ENCODE measurements at places on chromosomes 4 and X.

GRCh38 chr4:38693569-38693968 is 29.6 kb downstream of the KLF3 start:
- no peak for DNase-seq

DNA sequence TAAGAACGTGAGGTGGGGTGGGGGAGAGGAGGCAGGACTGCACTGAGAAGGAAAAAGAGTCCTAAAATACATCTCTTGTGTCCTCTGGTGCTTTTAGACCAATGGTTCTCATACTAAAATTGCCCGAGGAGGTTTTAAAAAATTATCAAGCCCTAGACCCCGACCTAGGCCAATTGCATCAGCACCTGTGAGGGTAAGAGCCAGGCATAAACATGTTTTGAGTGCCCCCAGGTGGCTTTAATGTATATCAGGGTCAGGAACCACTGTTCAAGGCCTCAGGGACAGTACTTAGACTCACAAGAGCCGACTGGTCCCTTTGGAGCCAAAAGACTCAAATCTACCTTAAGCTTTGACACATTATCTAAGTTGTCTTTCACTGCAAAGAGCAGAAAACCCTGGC is 37.5 kb upstream of the TMEM150C start:
- no peak for DNase-seq

- DNase-seq = no peak
Observed at GRCh38 chrX:9492901-9493300, 28.0 kb downstream of the TBL1X start.

DNA sequence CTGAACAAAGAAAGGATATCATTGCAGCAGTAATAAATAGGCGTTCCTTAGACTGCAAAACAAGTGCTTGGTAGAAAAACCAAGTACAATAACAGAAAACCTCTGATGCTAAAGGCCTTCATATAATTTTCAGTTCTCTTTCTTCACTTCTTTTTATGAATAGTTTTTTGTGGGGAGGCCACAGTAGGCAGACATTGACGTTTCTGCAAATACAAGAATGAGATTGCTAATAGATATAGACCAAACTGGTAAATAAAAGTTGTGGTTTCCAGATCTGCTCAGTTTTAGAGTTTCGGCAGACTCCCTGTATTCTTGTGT is 57.0 kb upstream of the RAP1GDS1 start:
- DNase-seq = no peak

DNA sequence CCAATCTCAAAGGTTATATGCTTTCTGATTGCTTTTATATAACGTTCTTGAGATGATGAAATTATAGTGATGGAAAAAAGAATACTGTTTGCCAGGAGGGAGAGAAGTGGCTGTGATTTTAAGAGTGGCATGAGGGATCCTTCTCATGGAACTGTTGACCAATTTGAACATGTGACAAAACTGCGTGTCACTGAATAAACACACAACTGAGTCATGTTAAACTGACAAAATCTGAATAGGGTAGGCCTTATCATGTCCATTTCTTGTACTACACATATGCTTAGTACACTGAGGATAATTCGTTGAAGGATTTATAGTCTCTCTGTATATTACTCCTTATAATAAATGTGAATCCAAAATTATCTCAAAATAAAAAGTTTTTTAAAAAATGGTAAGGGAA is 22.2 kb upstream of the HSPA4L start:
- no peak for DNase-seq

DNA sequence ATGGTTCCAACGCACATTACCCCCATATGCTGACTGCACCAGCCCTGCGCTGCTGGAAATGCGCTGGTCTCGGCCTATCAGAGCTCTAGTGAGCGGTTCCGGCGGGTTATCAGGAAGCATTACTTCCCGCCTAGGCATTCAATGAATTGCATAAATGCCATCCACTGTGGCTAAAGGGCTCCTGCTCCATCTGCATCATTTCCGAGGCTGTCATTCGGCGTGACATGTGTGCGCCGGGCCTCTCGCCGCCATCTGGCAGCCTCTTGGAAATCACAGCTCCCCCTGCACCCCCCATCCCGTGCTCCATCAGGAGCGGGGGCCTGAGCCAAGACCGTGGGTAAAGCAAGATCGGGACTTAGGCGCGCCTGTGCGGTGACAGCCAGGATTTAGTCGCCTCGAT is 64.4 kb downstream of the SEPSECS start:
- no peak for DNase-seq

DNA sequence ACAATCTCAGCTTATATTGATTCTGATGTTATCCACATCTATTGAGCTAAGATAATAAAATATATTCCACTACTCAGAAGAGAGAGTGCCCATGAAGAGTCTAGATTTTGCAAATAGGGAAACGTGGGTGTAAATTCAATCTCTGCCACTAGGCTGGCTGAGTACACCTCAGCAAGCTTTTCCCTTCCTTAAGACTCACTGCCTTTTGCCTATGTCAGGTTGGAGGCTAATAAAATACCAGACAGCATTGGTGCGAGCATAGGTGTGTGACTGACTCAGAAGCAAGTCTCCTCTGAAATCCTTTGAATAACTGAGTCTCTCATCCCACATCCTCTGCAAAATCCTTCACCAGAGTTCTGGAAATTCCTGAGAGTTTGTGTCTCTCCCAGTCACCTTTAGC is 405.4 kb upstream of the CPEB2 start:
- DNase-seq = no peak

GRCh38 chrX:14776901-14777300 is 96.0 kb downstream of the FANCB start:
- DNase-seq = no peak

GRCh38 chrX:21373637-21374162 is 518 bp upstream of the CNKSR2 start:
- peak; percentile 20 for DNase-seq

DNA sequence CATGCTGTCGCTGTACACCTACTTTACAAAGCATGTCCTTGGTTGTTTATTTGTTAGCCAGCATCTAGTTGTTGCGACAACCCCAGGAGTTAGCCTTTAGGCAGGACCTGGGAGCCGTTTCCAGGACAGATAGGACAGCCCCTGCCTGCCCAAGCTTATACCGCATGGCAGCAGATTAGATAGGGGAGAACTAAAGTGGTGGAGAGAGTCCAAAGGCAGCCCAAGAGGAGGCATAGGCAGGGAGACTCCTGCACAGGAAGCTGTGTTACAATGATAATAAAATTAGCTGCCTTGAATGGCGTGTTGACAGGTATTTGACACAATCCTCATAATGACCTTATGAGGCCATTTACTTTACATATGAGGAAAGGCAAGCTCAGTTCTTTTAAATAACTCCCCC is 13.0 kb downstream of the NSDHL start:
- DNase-seq = no peak

DNA sequence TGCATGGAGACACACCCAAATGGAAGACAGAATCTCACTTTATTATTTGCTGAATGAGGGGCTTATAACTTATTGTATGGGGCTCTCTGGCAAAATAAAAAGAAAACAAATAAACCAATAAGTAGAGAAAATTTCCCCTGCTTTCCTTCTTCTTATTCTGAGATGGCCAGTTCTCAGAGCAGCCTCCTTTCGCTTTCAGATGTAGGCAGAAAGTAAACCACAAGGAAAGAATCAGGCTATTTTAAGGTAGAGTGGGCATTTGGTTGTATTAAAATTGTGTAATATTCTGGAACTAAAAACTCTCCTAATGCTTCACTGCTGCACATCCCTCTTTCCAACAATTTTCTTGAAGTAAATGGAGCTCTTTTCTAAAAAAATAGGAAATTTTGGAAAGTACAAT is 241.8 kb downstream of the GALNTL6 start:
- DNase-seq = no peak

GRCh38 chr4:70836081-70836480 is 3.6 kb downstream of the GRSF1 start:
- DNase-seq = no peak

- DNase-seq = peak; percentile 6
Observed at GRCh38 chr4:168631241-168632162, 134.7 kb downstream of the PALLD start.

DNA sequence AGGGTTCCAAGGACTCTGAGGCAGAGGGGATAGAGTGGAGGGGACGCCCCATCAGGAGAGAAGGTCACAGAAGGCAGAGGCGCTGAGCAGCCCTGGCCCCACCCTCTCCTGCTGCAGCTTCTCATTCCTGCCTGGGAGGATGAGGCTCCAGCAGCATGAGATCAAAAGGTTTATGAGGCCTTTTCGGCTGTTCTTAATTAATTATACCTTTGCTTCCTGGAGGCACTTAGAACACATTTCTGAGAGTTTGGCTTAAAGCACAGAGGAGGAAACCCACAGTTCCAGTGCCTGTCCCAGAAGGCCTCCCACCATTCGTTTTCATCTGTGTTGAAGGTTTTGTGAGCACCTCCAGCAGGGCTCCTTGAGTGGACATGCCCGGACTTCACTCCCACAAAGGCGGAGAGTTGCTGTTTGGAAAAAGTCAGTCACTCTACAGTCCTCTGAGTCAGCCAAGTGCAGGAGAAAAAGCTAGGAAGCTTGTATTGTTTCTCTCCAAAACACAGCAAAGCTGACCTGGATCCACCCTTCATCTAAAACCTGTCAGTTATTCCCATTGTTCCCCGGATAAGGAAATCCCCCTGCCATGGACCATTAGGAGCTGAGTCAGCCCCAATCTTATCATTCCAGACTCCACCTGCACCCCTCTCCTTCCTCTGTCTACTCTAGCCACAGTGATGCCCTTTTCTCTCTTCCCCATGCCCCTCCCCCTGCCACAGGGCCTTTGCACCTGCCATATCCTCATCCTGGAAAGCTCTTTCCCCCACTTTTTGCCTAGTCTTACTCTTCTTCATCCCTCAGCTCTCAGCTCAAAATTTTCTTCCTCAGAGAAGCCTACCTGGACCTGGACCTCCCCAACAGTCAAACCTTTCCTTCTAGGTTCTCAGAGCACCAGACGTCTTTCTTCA is 276.8 kb downstream of the FBXW7 start:
- no peak for DNase-seq

DNA sequence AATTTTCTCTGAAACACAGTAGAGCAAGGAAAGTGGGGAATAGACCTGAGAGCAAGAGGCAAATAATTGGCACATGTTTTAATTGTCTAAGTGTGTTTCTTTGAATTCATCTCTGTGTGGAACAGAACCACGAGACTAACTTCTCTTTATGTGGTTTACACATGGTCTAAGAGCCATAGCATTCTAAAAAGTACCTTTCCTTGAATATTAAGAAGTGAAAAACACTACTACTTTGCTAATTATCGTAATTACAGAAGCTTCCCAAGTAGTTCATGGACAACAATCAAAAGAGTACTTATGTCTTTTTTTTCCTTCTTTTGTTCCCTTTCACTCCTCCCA is 2.9 kb upstream of the CYBB start:
- no peak for DNase-seq

DNA sequence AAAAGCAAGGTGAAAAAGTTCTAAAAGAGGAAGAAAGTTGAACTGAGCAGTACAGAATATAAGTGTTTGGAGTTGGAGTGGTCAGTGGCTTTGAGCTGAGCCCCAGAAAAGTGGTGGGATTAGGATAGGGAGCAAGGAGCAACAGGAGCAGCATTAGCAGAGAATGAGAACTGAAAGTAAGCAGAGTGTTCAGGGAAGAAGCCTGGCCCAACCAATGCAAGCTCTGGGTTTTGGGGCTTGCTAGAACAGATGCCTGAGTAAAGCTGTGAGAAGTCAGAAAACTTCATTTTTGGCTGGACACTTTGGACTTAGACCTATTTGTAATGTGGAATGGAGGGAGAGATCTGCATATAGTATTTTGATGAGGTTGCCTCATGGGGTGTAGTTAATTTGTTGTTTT is 17.8 kb downstream of the JADE1 start:
- no peak for DNase-seq

DNA sequence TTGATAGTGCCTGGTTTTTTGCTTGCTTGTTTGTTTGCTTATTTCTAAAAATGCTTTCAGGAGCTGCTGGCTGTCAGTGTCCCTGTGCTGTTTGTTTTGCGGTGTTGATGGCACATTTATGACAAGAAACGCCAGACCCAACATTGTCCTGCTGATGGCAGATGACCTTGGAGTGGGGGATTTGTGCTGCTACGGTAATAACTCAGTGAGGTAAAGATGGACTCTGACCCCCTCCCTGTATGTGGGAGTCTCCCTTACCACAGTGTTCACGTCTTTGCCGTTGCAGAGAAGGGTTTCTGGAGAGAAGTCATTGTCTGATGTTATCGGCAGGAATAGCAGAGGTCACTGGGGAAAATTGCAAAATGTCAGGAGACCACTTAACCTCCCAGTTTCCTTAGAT is at the start of gene ARSH:
Gene ARSH, plus strand, starts transcription at position 52 of the 400 bp plus-strand sequence. Its CDS starts 67 bp downstream, at position 119.
- DNase-seq = no peak

DNA sequence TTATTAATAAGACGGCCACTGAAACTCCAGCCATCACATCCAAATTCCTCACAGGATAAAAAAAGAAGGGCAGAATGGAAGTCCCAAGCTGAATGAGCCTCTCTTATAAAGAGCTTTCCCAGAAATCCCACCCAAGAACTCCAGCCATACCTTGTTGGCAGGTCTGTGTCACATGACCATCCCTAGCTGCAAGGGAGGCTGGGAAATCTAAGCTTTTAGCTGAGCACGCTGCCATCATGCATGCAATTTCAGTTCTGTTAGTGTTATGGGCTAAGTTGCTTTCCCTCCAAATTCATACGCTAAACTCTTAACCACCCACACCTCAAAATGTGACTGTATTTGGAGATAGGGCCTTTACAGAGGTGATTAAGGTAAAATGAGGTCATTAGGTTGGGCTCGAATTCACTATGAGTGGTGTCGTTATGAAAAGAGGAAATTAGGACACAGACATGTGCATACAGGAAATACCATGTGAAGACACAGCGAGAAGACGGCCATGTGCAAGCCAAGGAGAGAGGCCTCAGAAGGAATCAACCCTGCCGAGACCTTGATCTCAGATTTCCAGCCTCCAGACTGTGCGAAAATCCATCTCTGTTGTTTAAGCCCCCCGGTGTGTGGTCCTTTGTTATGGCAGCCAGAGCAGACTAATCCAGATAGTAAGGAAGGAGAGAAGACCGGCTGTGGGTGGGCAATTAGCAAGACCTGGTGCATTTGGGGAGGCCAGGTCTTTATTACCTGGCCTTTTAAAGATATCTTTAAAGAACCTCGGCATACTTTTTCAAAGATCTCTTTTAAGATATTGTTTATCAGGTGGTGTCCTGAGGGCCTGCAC is 317.6 kb downstream of the BCOR start:
- no peak for DNase-seq

DNA sequence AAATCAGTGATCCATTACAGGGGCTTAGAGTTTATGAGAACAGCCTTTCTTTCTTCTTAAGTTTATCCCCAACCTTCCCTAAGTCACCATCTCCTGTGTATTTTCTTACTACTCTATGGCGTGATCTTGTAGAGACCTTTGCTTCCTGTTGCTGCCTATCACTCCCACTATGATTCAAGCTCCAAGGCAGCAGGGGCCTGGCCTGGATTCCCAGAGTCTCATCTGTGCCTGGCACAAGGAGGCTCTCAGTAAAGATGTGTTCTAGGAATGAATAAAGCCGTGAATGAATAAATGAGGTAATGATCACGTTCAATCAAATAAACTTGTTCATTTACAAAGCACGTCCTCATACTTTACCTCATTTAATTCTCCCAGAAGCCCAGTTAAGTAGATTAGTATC is 45.4 kb downstream of the CC2D2A start:
- no peak for DNase-seq

DNA sequence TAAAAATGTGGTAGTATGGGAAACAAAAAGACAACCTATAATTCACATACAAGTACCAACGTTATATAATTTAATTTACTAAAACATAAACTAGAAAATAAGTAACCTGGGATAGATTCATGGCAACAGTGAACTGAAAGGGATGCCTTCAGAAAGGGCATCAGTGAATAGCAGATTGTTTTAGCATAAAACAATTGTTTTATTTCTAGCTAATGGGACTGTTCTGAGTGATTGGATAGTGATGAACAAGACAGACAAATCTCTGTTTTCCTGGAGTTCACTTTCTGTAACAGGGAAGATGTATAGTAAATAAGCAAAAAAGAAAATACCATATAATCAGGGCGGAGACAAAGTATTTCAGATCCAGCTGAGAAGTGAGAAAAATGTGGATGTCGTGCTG is 379.1 kb upstream of the SPOCK3 start:
- DNase-seq = no peak

Data from stimulated activated CD4-positive, alpha-beta T cell treated with anti-CD3 and anti-CD28 coated beads, Interleukin-4, amount 100 ng/mL, for 4 hours (primary cell).